Fibroblast of skin of abdomen (primary cell): ENCODE measurements at places on chromosomes 5 and 9.

DNA sequence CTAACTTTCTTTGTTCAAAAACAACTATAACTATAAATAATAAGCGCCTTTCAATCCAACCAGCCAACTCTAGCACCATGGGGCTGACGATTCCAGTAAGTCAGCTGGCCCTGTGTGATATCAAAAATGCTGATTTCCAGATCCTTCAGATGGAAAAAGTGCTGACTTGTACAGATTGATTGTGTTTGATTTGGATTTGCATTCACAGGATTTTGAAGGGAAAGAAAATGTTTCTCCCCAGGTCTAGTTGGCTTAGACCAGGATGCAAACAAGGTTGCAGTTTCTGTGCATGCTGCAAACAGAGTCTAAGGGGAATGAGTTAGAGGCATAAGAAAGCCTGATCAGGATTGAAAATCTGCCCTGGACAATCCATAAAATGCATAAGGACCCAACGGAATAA, 68.9 kb downstream of the SLC1A3 start:
- DNase-seq = no peak

- no peak for DNase-seq
Measured at GRCh38 chr9:93663877-93664548, 87.6 kb downstream of the PHF2 start.

DNA sequence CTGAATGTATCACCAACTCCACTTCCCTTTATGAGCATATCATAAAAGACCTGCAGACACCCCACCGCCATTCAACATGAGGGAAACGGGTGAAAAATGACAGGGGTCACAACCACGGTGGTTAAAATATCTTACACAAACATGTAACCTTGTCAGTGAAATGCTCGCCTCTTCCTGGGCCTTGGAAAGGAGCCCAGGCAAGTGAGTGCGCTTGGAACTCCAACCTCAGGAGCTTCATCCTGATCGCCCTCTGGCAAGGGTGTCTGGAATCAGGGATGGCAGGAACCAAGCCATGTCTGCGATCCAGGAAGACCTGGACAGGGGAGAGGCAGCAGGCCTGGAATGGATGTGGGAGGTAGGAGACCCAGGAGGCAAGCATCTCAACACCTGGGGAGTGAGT, 282.7 kb downstream of the GAS1 start:
- DNase-seq = no peak

DNA sequence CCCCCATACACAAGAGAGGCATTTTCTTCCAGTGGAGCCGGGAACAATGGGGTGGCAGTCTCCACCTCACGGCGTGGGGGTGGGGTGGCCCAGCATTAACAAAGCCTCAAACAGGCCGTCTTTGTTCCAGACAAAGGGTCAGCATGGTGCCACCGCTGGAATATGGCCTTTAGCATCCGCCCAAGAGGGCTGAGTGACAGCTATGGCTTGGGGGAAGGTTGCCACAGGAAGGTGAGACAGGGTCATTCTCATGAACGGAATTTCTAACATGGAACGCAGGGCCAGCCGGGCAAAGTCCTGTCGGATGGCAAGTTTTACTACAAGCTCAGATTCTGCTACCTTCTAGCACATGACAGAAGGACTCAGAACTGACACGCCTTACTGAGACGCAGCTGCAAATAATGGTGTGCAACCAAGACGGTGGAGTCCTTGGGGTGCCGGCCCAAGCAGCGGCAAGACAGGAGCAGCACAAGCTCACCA, 64.0 kb downstream of the OTULIN start:
- DNase-seq = no peak

DNA sequence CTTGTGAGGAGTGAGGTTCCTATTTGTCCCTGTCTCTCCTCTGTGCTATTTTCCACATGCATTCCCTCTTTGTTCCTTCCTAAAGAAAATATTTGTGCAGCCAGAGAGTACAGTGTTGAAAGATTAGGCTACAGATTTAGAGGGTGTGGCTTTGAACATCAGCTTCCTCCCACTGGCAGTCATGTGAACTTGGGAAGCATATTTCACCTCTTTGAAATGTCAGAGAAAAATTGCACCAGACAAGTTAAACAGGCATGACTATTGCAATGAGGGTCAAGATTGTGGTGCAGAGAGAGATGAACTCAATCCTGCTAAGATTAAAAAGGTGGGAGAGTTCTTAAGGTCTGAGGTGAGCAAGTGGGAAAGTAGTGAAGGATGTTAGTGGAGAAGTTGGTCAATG, 641.0 kb downstream of the DNAH5 start:
- DNase-seq = no peak

GRCh38 chr5:56200971-56201666, 32.0 kb downstream of the ANKRD55 start:
- DNase-seq = peak; percentile 73

DNA sequence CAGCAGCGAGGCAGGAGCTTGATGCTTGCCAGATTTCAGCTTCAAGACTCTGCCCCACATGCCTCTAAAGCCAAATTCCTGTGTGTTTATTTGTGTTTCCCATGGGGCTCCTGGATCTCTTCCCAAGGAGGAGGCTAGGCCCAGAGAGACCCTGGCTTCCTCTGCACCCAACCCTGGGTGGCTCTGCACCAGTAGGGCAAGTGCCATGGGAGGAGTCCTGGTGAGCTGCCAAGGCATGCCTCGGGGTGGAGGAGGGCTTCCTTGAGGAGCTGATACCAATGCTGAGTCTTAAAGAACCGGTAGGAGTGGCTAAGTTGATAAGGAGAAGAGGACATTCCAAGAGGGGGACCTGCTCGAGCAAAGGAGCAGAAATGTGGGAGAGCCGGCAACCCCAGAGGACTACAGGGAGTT, 6.8 kb upstream of the TIFAB start:
- DNase-seq = no peak

DNA sequence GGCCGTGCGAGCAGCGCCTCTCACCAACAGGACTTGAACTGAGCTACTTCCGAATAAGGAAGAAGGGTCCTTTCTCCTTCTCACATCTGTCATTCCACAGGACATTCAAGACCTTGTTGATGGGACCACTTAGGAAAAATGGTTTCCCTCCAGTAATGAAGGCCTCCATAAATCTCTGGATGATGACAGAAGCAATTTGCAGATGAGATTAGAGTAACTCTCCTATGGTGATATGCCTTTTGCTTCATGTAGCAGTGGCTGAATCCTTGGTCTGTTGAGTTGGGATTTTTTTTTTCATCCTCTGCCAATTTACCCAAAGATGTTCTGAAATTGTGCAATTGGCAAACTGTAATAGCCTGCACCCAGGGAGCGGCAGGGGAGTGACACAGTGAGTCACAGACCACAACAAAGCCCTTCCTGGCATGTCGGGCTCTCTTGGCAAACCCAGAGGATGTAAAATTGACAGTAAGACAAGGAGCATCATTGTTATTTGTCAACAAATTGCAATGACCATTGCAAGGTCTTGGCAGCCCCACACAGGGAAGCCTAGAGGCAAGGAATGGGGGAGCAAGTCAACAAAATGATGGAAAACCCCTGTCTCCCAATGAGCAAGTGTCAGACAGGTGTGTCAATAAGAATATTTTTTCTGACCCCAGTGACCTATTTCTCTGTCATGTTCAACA, 275.9 kb downstream of the ACTL7B start:
- DNase-seq = no peak

- DNase-seq = no peak
Measured at GRCh38 chr5:143315929-143316328, 87.6 kb downstream of the NR3C1 start.

GRCh38 chr9:130447193-130447816, 2.5 kb downstream of the ASS1 start:
- no peak for DNase-seq

DNA sequence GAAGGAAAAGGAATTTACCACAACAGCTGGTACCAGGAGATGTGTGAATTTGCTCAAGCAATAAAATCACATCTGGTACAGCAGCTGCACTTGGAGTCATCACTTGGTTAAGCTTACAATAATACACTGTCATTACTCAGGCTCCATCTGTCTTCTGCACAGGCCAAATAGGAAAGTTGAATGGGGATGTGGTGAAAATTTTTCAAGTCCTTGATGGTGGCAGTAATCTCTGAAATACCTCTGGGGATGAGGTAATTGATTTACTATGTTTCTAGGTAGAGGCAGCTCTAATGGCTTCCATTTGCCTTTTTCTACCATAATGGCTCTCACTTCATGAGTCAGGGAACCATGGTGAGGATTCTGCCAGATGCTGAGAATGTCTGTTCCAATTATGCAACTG, 206.8 kb upstream of the ATP10B start:
- DNase-seq = peak; percentile 72

DNA sequence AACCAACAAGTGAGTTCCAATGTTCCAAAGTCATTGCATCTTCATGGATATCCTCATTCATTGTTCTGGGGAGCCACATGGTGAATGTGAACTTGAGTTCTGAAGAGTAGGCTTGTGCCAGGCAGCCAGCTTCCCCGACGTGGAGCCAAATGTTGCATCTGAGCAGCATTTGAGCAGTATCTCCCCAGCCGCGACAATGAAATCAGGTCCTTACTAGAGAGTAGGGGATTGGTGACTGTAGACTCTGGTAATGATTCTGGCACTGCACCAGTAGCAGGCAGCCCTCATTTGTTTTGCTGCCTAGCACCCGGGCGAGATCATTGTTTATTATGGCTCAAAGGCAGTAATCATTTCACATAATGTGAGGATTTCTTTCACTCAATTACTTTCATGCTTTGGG, 451.4 kb upstream of the C9orf72 start:
- DNase-seq = no peak

- no peak for DNase-seq
Measured at GRCh38 chr5:12323637-12324229, 419.5 kb upstream of the CTNND2 start.

DNA sequence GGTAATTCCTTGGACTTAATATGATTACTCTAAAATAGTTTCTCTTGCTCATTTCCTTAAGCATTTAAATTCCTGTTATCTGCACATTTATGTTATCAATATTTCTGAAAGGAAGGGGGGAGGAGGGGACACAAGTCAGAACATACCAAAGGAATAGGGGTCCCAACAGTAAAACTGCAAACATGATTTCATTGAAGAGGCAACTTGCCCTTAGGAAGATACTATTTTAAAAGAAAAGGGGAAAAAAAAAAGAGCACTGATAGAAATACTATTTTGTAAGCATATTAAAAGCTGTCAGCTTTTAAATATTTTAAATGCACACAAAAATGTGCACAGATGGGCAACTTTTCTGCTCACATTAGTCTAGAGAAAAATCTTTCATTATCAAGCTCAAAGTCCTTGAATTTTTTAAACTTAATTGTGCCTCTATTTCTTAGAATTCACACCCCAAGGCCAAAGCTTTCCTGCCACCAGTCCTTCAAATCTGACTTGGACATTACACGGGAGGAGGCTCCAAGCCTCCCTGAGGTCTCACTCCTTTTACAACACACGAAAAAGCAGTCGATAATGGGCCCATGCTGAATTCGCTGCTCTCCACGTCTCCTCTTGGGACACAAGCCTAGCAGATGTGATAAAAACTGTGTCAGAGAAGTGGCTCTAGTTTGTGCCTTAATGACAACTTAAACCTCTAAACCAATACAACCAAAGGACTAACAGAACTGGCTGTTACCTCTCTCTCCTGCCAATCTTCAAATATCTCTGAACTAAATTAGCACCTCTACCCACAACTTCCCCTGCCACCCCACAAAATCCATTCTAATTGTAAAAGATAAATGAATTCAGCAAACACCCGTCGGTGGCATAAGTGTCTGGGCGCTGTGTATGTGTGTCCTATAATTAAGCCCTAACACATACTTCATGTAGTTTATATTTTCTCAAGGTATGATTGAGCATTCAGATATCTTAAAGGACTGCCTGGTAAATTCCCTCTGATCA, 154.3 kb downstream of the DENND1A start:
- no peak for DNase-seq

DNA sequence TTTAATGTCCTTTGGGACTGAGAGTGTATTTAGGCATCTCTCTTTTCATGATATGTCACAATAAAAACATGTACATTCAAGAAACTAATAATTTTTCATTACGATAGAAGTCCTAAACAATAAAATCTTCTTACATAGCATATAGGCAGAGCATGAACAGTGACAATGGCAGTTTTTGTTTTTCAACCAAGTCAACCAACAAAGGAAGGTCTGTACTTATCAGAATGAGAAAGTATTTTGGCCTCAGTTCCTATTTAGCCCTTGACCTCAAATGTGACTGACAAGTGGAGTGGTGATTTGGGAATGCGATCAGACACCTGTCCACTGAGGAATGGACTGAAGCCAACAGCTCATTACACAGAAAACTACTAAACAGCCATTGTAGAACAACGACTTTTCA, 219.5 kb downstream of the TMEM161B start:
- DNase-seq = no peak

DNA sequence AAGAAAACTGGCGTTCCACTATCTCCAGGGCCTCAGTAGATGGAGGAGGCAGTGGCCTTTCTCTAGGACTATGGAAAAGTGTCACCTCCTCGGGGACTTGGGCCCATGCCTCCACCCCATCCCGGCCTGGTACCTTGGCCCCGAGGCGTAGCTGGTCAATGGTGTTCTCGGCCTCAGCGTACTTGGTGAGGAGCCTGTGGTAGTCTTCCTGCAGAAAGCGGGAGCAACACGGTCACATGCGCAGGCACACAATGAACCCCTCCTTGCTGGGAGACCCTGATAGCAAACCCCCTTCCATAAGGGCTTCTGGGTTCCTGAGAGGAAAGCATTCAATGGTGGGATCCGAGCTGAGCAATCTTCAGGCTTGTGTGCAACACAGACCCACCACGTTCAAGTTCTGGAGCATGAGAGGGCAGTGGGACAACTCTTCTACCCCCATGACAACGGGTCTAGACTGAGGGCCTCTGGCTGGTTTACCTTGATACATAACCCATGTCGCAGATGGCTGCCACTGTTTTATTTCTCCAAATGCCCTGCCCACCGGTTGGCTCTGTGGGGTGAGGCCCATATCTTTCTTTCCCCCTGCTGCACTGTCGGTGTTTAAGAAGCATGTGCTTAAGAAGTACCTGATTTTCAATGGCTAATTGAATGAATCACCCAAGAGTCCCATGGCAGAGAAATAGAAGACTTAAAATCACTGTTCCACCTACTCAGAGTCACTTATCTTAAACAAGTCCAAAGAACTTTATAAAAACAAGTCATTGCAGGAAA, 13.6 kb downstream of the AKNA start:
- DNase-seq = no peak

DNA sequence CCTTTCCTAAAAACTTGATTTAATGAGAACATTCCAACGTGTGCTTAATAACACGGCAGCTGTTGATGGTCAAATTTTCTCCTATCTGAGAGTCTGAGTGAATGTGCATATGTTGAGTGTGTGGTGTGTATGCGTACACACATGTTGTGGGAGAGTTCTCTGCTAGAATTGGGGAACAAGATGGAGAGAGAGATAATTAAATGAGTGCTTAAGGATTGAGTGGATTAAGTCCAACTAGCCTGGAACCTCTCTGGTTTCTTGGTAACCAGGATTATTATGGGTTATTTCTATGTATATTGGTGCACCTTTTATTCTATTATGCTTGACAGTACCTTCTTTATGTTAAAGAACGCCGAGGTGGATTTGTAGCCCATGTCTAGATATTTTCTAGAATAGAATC, 36.4 kb upstream of the TNFAIP8 start:
- DNase-seq = no peak

GRCh38 chr9:126071076-126071750, 255.4 kb upstream of the MVB12B start:
- no peak for DNase-seq

- DNase-seq = peak; percentile 57
Measured at GRCh38 chr5:134100283-134101091, 14.0 kb upstream of the TCF7 start.

GRCh38 chr5:165209101-165209727, 1703.8 kb downstream of the MAT2B start:
- DNase-seq = peak; percentile 24
